HEK293T (cell line): ENCODE measurements at places on chromosomes 2 and 18.

DNA sequence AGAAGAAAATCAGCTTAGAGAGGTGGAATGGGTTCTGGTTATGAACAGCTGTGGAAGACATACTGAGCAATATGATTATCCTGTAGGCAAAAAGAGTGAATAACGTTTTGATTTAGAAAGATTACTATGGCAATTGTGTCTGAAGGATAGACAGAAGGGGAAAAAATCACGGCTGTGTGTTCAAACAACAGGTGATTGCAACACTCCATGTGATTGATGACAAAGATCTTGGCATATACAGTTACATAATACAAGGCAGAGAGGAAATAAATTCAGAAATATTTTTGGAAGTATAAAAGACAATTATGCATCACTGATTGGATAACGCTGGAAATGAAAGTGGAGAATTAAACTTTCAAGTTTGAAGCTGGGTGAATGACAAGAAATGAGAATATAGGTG lies 58.5 kb upstream of the KCNJ3 start:
- no peak for DNase-seq

- DNase-seq = no peak
Observed at GRCh38 chr2:169164311-169164710, 94.9 kb downstream of the DHRS9 start.

DNA sequence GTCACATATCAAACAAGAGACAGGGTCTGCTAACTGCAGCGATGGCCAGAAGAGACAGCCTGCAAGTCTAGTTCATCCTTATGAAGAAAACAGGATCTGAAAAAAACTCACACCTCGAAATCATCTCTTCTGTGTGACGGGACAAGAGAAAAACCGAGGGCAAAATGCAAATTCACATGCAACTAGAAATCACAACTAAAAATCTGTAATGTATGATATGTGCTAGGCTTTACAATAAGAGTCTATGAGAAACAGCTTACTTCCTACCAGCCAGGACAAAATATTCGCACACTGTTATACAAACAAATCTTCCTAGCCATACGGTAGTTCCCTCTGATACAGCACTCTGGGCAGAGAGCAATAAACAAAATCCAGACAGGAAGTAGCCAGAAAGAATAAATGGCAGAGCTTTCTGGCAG lies 48.8 kb downstream of the ANKRD44 start:
- DNase-seq = no peak

- no peak for DNase-seq
Observed at GRCh38 chr2:150705357-150705756, 217.9 kb upstream of the RND3 start.

DNA sequence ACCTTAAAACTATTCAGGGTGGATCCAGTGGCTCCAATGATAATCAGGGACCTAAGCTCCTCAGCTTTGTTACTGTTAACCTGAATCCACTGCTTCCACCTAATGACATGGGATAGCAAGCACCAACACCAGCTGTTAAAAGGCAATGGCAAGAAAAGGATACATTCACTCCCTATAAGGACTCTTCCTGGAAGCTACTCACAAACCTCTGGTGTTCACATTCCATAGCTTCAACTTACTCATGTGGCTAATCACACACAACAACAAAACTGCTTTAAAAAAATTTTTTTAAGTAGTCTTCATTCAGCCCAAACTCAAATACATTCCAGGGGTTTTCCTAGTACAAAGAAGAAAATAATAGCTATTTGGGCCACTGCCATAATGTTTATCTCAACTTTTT lies 24.5 kb downstream of the ROCK2 start:
- DNase-seq = no peak

GRCh38 chr18:48597671-48598070 lies 58.8 kb downstream of the CTIF start:
- no peak for DNase-seq

- no peak for DNase-seq
Observed at GRCh38 chr18:22250591-22250996, 81.2 kb downstream of the GATA6 start.

DNA sequence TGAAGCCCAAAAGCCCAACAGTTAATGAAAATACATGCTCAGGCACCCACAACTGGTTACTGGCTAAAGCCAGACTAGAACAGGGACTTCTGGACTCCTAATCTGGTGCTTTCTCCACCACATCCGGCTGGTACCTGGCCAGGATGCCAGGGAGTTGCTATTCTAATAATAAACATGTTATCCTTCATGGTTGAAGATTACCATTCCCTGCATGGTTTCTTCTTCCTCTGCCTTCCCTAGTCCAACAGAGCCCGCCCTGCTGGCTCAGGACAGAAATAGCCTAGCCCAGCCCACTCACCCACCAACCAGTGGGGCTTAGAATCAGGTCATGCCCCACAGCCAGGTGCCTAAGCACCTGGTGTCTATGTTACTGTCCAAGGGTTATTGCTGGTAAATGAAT lies 184.2 kb downstream of the TMEM247 start:
- no peak for DNase-seq

DNA sequence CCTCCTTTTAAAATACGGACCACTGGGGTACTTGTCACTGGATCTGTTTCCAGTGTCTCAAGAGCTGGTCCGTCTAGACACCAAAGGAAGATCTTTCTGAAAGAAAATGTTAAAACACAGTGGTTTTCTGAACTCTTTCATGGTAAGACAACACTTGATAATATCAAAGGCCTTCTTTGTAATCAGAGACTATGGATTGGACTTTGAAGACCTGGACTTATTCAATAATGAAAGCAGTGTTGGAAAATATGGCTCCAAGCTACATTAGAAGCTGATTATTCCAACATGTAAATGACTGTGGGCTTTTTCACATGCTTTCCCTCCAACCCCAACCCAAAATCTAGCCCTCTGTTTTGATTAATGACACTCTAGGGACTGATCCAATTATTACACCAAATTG lies 329.4 kb upstream of the LYPD1 start:
- DNase-seq = no peak

- DNase-seq = no peak
Observed at GRCh38 chr18:22267697-22268096, 98.3 kb downstream of the GATA6 start.

- DNase-seq = no peak
Observed at GRCh38 chr2:158120664-158121641, 19.3 kb downstream of the UPP2 start.

GRCh38 chr2:28901841-28902240 lies 7.4 kb downstream of the WDR43 start:
- DNase-seq = no peak

DNA sequence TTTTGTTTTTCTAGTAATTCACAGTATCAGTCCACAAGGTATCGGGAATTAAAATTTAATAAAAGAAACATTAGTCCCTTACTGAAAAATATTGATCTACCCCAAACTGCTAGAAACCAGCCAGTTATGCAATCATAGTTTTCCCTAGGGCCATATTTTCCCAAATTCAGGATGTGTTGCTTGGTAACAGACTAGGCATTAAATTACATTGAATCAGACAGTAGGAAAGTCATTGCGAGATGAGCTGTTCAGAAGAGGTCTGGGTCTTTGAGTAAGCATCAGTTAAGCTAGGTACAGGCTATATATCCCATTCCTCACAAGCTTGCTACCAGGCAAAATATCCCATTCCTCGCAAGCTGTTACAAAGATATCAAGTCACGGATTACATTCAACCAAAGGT lies 123.0 kb upstream of the CCDC150 start:
- DNase-seq = no peak

DNA sequence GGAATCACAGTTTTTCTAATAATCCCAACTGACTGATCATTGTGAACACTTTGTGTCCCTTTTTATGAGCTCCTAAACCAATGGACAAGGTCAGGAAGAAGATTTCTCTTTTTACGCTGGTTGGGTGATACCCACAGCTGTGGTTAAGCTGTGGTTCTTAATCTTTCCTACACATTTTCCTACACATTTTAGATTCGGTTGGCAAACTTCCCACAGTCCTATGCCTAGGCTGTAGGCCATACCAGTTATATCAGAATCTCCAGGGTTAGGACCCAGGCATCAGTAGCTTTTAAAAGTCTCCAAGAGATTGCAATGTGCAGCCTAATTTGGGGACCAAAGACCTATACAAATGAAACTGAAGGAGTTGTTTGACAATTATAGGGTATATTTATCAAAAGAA lies 203.0 kb downstream of the SP3 start:
- no peak for DNase-seq

DNA sequence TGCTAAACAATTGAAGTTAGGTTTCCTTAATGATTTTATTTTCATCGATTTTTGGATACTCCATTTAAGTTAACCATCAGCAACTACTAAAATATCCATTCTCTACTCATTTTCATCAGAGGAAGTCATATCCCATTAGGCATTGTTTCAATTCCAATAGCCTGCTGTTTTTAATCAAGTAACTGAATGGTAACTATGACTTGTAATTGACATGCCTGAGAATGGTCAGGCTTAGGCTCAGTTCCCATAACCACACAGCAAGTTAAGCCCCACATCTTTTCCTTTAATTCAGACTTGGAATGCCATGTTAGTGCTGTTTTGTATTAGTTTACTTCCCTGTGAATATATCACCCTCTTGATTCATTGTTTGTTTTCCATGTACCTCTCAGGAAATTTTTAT lies 398.8 kb downstream of the ARHGAP15 start:
- DNase-seq = no peak

DNA sequence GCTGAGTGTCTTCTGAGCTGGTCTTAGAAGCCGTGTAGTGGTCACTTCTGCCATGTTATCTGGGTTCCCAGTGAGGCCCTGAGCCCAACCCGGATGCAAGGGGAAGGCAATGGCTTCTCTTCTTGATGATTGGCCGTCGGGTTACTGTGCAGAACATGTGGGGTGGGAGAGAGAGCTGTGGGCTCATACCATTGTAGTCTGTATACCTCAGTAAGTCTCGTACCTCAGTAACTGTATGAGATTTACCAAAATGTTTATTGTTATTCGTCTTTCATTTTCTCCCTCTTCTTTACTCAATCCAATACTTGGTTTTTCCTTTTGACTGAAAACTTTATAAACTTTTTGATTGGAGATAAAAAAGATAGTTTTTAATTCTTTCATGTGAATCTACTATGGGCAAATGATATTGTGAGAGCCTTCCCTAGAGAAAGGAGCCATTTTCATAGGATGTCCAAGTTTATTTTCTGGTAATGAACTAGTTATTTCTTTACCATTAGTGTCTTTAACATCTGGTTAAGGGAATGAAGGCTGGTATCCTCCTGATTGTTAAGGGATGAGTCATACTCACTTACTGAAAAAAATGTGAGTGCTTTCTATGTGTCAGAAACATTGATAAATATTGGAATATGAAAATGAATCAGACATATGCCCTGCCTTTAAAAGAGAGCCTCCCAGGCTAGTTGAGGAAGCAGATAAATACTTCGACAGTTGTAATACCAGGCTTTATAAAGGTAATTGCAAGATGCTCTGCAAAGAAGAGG lies 129.9 kb downstream of the PRPF40A start:
- no peak for DNase-seq

DNA sequence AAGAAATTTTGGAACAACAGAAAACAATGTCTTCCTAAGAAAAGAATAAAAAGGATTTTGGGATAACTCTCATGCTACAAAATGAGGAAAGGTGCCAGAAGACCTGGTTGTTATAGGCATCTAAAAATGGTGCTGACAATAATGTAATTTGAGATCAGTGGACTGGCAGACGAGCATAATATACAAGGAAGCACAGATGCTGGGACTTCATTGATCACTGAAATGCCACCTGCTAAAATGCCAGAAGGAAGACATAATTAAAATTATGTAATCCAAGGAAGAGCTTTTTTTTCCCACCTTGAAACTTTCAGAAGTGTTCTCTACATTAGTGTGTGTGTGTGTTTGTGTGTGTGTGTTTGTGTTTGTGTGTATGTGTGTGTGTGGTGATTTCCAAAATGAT lies 535.9 kb downstream of the XIRP2 start:
- DNase-seq = no peak

DNA sequence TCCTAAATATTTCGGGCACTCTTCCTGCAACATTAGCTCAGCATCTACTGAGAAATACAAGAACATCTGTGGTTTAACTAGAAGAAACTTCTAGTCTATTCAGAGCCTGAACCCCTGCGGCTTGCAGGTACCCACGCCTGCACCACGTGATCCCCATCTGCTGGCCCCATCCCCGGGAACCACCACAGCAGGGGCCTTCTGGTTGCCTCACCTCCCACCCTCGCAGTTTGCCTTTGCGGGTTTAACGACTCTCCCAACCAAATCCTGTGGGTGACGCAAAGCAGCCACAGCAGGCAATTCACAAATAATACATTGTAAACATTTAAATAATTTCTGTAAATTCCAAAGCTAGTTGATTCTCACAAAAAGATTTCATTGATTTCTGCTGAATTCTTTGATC lies 90.2 kb upstream of the TMEM18 start:
- no peak for DNase-seq

- DNase-seq = no peak
Observed at GRCh38 chr18:50359806-50360205, 15.0 kb upstream of the SKA1 start.
